Mucosa of gallbladder (tissue), 1 donor: ENCODE measurements at places on chromosomes 11 and 22. TPM values are rescaled to one million over a fixed set of nuclear protein-coding genes. Genes with fewer than 3 reads are reported as not detected.

The XBP1 gene
- total RNA-seq = 220 TPM

The PLA2G3 gene
- 0.78 TPM for total RNA-seq

The NXPE2 gene
- total RNA-seq = not detected

The SYCE3 gene
- total RNA-seq = not detected

The GLB1L3 gene
- total RNA-seq = not detected
